ENCODE measurements at places on chromosomes 7 and 10. TPM values are rescaled to one million over a fixed set of nuclear protein-coding genes. Genes with fewer than 3 reads are reported as not detected.

DNA sequence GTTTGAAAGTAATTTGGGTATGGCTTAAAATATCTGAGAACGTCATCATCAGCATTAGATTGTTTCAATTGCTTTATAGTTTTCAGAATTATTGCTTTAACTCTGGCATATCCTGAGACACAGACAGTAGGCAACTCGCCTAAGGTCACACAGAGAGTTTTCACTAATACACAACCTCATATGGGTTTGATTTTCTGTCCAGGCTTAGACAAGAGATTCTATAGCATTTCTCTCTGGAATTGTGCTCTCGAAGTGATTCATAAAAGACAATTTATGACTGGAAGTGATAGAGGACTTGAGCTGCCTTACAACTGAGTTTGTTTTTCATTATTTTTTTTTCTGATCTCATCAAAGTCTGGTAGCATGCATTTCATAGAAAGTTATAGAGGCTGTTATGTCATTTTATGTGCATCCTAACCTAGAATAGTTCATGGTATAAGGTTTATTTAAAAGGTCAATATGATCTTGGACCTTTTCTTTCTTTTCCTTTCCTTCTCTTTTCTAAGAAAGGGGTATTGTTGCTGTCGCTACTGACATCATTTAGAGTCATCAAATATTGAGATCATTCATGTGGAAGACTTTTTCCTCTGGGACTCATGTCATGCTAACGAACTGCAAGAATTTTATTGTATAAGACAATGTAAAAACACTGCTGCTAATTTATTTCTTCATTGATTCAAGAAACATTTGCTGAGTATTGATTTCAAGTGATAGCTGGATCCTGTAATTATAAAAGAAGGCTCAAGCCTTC, 278.2 kb downstream of the PLXDC2 start:
- no peak for DNase-seq

DNA sequence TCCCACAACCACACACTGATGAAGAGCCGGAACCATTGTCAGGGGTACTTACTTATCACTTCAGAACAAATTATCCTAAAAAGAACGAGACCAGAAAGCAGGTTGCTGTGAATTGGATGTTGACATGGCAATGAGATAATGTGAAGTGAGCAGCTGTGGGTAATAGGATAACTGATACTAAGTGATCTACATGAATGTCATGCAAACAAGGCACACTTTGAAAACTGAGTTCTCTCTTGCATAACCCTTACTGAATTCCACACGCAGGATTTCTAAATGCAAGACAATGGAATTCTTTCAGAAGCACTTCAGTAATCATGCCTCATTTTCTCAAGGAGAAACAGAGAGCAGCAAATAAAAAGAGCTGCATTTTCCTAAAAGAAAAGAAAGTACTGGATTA, 242.5 kb upstream of the TMEM229A start:
- peak; percentile 9 for DNase-seq

DNA sequence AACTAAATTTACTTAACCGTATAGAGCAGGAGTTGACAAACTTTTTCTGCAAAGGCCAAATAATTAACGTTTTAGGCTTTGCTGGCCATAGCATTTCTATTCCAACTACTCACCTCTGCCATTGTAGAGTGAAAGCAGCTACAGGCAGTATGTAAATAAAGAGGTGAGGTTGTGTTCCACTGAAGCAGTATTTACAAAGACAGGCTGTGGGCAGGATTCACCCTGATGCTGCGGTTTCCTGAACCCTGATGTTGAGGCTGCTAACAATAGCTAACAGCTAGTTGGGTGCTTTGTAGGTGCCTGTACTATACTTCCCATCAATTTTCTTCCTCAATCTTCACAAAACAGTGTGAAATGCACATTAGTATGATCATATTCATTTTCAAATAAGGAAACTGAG, 47.0 kb upstream of the LAMB1 start:
- DNase-seq: no peak

- DNase-seq: no peak
These were observed 17.3 kb upstream of the BNIP3 start for GRCh38 chr10:131998845-131999681.

The PRSS37 gene
- total RNA-seq: not detected

DNA sequence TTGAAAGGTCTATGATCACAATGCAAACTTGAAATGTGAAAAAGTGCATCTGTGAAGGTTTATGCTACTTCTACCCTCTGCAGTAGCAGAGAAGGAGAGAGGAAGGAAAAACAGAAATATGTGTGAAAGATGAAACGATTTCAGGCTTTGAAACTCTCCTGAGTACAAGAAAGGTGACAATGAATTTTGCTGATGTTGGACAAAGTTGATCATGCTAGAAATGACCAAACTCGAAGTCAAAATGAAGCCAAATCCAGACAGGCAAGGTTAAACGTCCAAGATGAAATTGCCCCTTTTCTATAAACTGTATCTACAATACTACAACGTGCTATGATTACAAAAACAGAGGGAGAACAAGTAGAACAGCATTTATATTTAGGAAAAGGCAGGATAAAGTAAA, 67.0 kb upstream of the C7orf33 start:
- no peak for DNase-seq

GRCh38 chr10:85696893-85697292, 669.7 kb downstream of the GRID1 start:
- no peak for DNase-seq

The OR2A12 gene
- total RNA-seq: not detected

DNA sequence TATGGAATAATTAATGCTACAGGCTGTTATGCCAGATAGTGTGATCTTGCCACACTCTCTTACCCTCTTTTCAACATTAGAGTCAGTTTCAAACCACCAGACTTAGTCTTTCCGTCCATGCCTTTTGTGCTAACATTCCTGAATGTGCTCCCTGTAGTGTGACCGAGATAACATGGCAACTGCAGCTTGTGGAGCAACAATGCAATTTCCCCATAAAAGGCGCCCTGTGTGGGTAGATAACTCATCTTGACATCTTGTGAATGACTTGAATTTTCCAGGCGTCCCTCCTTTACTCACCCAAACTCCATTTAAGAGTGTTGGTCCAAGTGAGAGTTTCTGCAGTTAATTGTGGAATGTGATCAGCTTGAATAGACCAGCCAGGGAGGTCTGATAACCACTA, 99.6 kb downstream of the DNAH11 start:
- DNase-seq: no peak

The CNPY1 gene
- not detected for total RNA-seq

The UPF2 gene
- total RNA-seq: 14.3 TPM

The AKR1C8 gene
- not detected for total RNA-seq

The METTL27 gene
- 1.7 TPM for total RNA-seq

Data from IMR-90 (cell line).